ENCODE measurements at places on chromosomes 5 and 9.

- DNase-seq: no peak
Observed at GRCh38 chr5:97922776-97923175, 739.7 kb upstream of the RIOK2 start.

DNA sequence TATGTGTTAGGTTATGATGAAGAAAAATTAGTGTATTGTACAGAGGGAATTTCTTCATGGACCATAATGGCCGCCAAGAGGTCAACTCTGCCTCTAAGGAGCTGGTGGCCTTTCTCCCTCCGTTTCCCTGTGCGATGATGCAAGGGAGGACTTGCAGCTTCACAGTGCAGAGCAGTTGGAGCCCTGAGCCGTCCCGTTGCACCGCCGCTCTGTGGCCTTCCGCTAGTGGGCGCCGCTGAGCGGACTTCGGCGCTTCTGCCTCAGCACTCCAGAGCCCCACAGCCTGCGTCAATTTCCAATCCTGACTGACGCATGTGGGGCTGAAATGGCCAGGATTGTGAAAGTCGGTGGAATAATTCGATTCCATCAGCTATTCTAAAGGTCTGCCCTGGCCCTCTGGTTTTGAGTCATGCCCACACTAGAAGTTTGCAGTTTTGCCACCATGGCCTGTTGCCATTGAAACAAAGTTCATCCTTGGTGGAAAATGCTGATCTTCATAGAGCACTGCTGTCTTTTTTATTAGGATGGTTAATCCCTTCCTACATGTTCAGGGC is 22.7 kb upstream of the LECT2 start:
- no peak for DNase-seq

- no peak for DNase-seq
Observed at GRCh38 chr5:21623831-21624230, 1229.3 kb downstream of the CDH12 start.

DNA sequence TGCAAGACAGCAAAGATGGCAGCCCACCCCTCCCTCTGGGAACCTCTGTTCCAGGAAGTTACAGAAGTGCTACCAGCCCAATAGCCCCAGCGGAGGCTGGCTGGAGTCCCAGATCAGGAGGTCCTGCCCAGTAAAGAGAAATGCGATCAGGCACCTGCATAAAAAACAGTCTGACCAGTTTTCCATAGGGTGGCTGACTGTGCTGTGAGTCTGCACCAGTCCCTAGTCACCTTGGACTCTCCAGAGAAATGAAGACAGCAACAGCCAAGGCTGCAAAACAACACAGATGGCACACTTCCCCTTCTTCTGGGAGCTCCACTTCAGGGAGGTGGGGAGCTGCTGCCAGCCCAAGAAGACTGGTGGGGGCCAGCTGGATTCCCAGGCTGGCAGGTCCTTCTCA is 265.5 kb upstream of the PCSK5 start:
- no peak for DNase-seq

DNA sequence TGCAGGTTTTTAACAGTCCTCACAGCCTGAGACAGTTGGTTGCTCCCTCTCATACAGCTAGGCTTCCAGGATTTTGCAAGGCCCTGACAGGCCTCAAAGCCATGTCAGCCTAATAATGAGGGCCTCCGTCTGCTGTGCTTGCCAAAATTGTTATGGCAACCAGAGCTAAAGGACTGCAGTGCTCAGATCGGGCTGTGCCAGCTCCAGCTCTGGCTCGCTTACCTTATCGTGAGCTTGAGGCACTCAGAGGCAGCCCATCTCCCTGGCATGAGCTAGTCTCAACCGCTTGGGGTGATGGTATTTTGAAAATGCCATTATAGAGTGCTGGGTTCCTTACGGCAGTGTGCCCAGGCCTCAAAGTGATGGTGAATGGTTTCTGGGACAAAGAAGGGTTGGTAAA is 8.4 kb downstream of the MTAP start:
- no peak for DNase-seq

DNA sequence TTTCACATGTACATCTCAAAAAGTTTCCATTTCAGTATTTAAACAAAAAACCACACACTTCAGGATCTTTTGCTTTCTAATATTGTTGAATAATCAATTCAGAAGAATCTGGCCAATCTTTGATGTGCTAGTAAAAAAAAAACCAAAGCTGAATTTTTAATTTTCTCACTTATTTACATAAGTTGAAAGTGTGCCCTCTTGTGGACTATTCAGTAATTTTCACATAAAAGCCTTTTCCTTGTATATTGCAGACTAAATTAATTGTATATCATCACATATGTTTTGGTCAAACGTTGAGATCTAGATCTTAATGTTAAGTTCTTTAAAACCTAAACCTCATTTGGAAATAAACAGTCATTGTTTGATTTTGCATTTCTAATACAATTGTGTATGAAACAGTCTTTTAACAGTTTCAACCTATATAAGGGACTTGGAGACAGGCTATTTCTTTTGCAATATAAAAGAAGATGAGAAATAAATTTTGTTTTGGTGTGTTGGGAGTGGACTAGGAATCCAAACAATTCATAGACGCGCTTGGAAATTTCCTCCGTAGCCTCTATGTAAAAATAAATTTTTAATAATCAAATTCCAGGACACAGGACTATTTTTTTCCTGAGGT is 68.1 kb downstream of the NIPBL start:
- DNase-seq: peak; percentile 29

GRCh38 chr5:115708819-115709477 is 83.1 kb upstream of the TMED7 start:
- DNase-seq: no peak

DNA sequence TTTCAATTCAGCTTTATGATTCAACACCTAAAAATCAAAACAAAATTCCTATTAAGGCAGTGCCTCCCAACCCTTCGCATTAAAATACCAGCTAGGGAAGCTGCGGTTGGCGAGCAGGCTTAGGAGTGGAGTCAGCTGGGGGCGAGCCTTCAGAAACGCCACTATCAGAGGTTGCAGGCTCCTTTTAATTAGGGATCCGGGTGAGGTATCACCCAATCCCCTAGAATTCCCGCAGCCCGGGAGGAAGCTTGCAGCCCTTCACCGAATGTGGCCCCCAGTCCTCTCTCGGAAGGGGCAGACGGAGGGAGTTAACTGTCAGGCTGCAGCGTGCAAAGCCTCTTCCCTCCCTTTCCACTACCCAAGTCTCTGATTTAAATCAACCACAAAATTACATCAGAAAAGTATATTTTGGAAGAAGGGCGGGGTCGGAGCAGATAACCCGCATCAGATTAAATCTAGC is 1.7 kb downstream of the STC2 start:
- DNase-seq: no peak

DNA sequence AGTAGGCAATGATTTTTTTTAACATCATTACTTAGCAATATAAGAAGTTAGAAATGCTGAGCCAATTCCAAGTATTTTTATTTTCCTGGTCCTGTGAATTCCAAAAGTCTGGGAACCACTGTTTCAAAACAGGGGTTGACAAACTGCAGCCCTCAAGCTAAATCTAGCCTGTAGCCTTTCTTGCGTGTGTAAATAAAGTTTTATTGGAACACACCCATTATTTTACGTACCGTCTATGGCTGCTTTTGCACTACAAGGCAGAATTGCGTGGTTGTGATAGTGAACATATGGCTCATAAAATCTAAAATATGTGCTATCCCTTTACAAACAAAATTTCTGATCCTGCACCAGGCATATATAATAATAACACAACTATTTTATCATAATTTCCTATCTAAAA is 279.1 kb downstream of the SAXO1 start:
- DNase-seq: no peak

- no peak for DNase-seq
Observed at GRCh38 chr5:172506251-172506650, 51.9 kb upstream of the SH3PXD2B start.

DNA sequence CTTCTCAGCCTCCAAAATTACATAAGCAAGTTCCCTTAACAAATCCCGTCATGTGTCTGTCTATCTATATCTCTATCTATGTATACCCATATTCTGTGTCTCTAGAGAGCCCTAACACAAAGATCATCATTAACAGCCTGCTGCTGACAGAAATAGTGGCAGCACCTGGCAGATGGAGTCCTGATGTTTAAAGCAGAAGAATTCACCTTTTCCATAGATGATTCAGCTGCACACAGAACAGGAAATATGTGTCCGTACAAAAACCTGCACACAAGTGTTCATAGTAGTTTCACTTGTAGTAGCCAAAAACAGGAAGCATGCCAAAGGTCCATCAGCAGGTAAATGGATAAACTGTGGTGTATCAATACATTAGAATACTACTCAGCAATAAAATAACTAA is 45.0 kb upstream of the ACO1 start:
- DNase-seq: no peak

DNA sequence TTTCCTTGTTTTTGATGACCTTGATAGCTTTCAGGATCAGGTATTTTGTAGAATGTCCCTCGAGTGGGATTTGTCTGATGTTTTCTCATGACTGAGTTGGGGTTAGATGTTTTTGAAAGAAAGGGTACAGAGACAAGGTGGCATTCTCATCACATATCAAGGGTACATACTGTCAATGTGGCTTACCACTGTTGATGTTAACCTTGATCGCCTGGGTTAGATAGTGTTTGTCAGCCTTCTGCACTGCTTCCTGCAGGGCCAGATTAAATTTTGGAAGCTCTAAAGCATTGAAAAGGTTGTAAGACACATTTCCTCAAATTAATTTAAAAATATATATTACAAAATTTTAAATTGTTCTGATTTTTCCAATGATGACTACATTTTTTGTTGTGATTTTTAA is 287.4 kb upstream of the ACTBL2 start:
- no peak for DNase-seq

- no peak for DNase-seq
Observed at GRCh38 chr5:1259806-1260480, 34.8 kb downstream of the SLC6A18 start.

DNA sequence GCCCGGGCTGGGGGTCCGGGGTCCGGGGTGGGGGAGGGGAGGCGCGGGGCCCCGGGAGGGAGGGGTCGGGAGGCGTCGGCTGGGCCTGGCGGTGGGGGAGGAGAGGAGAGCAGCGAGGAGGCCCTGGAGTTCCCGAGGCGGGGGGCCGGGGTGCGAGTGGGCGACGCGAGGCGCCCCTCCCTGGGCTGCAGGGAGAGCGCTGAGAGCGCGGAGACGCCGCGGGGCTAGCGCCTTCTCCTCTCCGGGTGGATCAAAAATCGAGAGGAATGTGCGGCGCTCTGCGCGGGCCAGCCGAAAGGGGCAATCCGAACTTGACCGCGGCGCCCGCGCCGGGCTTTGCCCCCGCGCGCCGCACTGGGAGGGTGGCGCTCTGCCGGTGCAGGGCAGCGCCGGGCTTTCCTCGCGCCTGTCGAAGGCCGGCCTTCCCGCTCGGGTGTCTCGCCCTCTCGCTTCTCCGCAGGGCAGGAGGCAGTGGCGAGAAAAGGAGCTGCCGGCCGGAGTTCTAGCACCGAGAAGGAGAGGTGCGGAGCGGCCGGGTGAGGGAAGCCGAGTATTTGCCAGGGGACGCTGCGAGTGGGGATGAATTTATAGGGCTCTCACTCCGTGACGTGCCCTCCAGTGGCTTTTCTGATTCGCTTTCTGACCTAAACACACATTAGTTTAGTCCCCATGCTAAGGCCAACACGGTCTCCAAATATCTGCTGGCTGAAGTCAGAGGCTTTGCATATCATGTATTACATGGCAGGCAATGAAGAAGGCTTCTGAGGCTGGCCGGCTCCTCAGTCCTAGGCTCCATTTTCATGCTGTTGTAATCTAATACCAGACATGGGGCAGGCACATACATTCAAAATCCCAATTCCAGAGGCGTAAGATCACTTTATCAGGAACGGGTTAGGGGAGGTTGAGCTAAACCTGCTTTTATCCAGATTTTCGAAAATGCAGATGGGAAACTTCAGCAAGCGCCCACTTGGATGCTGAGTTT is 503 bp upstream of the GDNF start:
- no peak for DNase-seq

DNA sequence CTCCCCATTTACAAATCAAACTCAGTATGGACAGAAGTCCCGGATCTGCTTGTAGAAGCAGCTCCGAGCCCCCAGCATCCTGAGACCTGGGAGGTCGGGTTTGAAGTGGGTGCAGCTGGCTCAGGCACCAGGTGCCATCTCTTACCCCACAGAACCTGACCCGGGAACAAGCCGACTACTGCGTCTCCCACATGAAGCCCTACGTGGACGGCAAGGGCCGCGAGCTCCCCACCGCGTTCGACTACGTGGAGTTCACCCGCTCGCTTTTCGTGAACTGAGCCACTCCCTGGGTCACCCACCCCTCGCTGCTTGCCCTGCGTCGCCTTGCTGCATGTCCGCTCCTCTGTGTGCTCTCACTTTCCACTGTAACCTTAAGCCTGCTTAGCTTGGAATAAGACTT is 23.6 kb downstream of the DYNC2I2 start:
- no peak for DNase-seq

DNA sequence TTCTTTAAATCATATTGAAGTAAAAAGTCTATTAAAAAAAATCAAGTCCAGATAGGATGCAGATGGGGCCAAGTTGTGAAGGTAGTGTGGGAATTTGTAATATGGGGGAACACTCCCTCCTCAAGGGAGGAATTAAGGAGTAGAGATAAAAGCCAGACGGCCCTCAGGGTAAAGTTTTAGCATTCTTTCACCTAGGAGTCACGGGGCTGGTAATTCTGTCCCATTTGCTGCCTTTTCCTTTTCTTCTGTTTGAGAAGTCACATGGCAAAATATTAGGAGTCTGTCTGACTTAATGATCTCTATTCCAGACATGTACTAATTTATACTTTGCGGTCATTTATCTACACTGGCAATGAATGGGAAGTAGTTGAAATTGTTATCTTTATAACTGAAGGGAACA is 61.9 kb downstream of the SNX24 start:
- DNase-seq: no peak

DNA sequence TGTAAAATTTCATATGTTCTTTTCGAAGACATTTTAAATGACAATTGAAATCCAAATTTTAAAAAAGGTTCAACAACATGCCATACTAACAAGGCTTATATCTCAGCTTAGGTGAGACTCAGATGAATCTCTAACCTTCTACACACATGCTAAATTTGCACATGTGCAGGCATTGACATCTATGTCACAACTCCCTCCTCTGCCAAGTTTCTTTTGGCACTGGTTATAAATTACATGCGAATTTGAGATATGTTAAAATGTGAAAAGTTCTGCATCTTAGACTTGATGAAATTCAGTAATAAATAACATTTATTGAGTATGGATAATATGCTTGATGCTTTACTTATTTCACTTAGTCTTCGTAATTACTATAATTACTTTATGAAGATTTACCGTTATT is 234.3 kb downstream of the TLE4 start:
- no peak for DNase-seq

- no peak for DNase-seq
Observed at GRCh38 chr9:74479711-74480110, 17.4 kb upstream of the RORB start.

GRCh38 chr5:140321796-140322195 is 18.9 kb upstream of the PFDN1 start:
- DNase-seq: no peak

- DNase-seq: no peak
Observed at GRCh38 chr9:68694125-68694524, 10.9 kb upstream of the PIP5K1B start.

GRCh38 chr5:142981886-142982820 is 212.0 kb downstream of the ARHGAP26 start:
- DNase-seq: peak; percentile 39

DNA sequence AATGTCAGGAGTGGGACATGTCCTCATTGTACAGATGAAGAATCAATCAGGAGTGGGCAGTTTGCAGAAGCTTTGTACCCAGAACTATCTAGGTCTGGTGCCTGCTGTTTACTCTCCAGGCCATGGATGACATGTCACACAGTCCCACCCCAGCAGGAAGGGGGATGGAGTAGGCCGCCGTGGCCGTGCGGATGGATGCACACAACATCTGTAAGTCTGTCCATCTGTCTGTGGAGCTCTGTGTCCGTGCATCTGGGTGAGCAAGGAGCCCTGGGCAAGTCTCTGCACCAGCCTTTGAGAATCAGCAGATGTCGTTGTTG is 311.5 kb upstream of the IRX4 start:
- DNase-seq: no peak

GRCh38 chr5:44389090-44389822 is at the start of gene FGF10:
Gene FGF10, minus strand, starts transcription at chr5:44389420. Its CDS starts 738 bp downstream, at chr5:44388682.
- DNase-seq: no peak

All from NCI-H774 (cell line).